ENCODE measurements at places on chromosomes 7 and 10.

GRCh38 chr7:20238754-20239324 lies 21.7 kb upstream of the MACC1 start:
- DNase-seq: no peak

DNA sequence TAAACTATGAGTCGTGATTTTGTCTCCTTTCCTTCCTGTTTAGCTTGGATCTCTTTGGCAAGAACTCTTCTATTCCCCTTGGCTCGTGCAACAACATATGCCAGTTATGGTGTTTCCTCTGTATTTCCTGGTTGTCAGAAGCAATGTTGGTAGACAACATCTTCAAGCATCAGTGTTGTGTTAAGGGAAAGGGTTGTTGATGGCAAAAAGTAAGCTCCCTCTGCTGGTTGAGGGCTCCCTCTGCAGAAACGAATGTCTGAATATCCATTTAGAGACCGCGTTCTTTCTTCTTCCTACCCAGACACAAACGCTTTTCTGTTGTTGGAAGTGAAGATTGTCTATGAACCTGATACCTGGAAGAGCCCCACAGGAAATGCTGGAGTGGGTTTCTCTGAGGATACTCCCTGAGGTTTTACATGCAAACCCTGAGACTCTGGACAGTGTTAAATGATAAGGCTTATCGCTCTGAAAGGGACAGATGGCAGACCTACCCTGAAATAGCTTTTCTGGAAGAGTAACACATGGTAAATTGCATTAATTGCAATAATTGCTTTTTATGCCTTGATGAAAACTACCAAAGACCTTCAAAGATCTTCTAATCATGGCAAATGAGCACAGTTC lies 23.5 kb upstream of the C1QL3 start:
- DNase-seq: no peak

DNA sequence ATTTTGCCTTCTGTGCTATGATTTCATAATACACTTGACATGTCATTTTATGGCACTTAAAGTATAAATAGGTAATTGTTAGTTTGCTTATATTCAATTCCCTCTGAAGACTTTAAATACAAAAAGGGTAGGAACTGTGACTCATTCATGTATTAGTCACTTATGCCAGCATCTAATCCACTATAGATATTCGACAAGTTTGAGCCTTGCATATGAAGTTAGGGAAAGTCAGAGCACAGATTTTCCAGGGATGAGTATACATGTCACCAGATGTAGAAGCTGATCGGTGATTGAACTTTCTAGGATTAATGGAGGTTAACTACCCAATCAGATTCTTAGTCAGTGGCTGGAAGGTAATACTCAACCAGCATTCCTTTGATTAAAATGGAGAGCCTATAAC lies 1321.5 kb downstream of the XPNPEP1 start:
- DNase-seq: no peak

GRCh38 chr7:39414224-39415035 lies 151.8 kb upstream of the YAE1 start:
- DNase-seq: no peak

DNA sequence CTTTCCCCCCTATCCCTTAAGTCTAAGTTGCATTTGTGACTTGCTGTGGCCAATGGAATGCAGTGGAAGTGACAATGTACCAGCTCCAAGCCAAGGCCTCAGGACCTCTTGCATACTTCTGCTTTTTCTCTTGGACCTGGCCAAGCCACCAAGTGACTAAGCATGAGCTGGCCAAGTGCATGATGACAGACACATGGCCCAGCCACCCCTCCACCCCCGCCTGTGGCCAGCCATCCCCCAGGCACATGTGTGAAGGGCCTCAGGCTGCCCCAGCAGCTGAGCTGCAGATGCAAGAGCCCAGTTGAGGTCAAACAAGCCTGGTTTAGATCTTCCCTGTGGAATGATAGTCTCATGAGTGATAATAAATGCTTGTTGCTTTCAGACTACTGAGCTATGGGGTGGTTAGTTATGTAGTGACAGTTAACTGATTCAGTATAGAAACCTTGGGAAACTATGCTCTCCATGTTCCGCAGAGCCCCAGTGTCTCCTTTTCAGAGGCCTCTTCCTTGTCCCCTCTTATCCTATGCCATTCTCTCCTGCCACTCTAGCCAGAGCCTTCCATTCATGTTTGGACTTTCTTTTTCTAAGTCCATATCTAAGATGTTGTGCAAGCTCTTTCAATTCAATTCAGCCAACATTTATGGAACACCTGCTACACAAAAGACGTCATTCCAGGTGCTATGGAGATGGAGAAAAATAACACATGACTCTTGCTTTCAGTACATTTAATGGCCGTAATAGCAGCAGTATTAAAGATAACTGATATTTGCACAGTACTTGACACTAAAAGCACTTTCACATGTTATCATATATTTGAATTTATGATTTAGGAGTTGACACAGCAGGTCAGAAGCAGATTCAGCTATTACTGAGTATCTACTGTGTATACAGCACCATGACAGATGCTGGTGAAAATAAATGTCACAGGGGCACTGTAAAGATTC lies 55.5 kb upstream of the LOXL4 start:
- DNase-seq: peak; percentile 95

DNA sequence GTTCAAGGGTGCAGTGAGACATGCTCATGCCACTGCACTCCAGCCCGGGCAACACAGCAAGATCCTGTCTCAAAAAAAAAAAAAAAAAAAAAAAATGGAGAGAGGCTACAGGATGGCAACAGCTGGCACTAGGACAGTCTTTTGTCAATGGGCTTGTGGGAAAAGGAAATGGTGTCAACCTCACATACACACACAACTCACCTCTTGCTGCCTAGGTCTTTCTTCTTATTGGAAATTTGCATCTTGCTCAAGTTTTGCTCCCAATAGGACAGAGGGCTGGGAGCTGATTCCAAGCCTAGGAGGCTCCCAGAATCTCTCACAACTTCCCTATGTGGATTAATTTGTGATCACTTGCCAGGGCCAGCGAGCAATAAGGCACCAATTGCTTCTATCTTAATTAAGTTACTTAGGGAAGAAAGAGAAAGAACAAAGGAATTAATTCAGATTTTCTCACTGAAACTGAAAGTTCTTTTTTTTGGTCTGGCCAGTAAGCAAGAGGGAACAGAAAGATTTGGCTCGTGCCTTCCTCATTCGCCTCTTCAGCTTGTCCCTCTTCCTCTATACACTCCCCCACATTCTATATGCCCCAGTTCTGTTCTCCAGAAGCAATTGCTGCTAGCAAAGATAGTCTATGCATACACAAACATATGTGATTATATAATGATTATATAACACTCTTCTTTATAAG lies 33.8 kb downstream of the MAP3K8 start:
- DNase-seq: no peak

- DNase-seq: no peak
Measured at GRCh38 chr10:80290474-80291220, 1.2 kb upstream of the MAT1A start.

GRCh38 chr10:124204726-124205125 lies 111.3 kb upstream of the CHST15 start:
- DNase-seq: no peak

GRCh38 chr10:71367271-71367670 lies 29.4 kb upstream of the CDH23 start:
- no peak for DNase-seq

GRCh38 chr7:134890246-134891240 lies 95.8 kb upstream of the AGBL3 start:
- no peak for DNase-seq

- DNase-seq: no peak
Measured at GRCh38 chr10:120929166-120929565, 78.0 kb downstream of the WDR11 start.

GRCh38 chr10:7195118-7195517 lies 215.7 kb downstream of the SFMBT2 start:
- DNase-seq: no peak
